ENCODE measurements at places on chromosomes 5 and 9. TPM values are rescaled to one million over a fixed set of nuclear protein-coding genes. Genes with fewer than 3 reads are reported as not detected.

Gene CARTPT
- not detected for polyA plus RNA-seq

Gene CDC20B
- 0.74 TPM for polyA plus RNA-seq

Gene RNF180
- 9.4 TPM for polyA plus RNA-seq

Gene RANBP17
- 9.4 TPM for polyA plus RNA-seq

Gene SNCB
- not detected for polyA plus RNA-seq

Gene TSLP
- polyA plus RNA-seq: 0.27 TPM

Gene INSL6
- 0.53 TPM for polyA plus RNA-seq

Gene MACIR
- polyA plus RNA-seq: 20.3 TPM

Gene STX17
- 33.2 TPM for polyA plus RNA-seq

Gene SPINK4
- polyA plus RNA-seq: not detected

Gene MEIKIN
- not detected for polyA plus RNA-seq

Gene PRR16
- 1.8 TPM for polyA plus RNA-seq

Gene MYMK
- not detected for polyA plus RNA-seq

Gene BRD9
- 36.6 TPM for polyA plus RNA-seq

Gene ANKRD34B
- 0.17 TPM for polyA plus RNA-seq

Gene PCDHB15
- 16.0 TPM for polyA plus RNA-seq

Gene HTR1A
- polyA plus RNA-seq: not detected

Gene PLPP7
- 2.7 TPM for polyA plus RNA-seq
